ENCODE measurements at places on chromosomes 13 and 19. TPM values are rescaled to one million over a fixed set of nuclear protein-coding genes. Genes with fewer than 3 reads are reported as not detected.

- DNase-seq = no peak
Measured at GRCh38 chr19:45354241-45354842, 13.8 kb downstream of the KLC3 start.

- no peak for DNase-seq
Measured at GRCh38 chr19:10968527-10969135, 7.8 kb downstream of the SMARCA4 start.

GRCh38 chr19:28170066-28170465 is 1042.9 kb downstream of the UQCRFS1 start:
- DNase-seq = no peak

DNA sequence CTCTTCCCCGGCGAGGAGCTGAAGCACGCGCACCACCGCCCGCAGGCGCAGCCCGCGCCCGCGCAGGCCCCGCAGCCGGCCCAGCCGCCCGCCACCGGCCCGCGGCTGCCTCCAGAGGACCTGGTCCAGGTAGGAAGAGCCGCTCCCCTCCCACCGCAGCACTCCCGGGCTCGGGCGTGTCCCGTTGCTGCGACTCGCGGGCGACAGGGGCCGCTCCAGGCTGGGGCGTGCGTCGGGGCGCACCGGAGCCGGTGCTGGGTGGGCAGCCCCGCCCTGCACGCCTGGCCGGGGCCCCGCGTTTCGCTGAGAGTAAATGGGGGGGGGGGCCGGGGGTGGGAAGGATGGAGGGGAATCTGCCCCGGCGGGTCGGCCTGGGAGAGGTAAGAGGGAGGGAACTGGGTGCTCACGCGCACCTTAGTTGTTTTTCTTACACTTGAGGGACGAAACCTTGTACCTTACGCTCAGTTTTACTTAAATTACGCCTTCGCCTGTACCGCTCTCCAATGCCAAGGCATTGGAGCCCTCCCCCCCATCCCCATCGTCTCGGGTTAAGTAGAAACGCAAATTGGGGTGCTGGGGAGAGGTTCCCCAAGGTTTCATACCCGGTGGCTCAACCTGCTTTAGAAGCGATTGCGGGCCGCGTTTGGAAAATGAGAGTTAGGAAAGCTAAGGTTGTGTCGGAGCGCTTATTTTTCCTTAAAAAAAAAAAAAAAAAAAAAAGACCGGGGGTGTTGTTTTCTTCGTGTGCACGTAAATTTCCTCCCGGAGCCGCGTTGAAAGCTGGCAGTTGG is 850 bp downstream of the KLF5 start:
- peak; percentile 50 for DNase-seq

- no peak for DNase-seq
Measured at GRCh38 chr19:3233831-3234230, 9.4 kb downstream of the CELF5 start.

DNA sequence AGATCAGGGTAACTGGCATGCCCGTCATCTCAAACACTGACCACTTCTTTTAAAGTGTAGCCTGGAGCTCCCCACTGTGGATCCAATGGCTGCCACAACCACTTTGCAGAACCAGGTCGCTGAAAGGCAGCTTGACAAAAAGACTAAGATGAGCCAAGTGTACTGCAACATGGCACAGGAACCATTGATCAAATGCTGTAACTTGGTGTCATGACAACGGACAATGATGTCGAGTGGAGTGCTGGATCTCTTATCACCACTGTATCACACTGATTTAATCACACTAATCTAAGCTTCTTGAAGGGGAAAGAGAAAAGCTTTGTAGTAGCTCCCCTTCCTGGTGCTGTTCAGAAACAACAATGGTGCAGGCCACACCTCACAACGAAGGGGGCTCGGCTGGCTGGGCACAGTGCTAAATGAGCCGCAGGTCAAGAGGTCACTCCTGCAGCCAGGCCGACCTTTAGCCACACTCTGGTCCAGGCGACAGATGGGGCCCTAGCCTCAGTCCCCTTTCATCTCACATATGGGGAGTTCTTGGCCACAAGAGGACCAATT is 2.2 kb upstream of the TNFRSF19 start:
- DNase-seq = no peak

- no peak for DNase-seq
Measured at GRCh38 chr19:38727868-38728660, 16.2 kb downstream of the CAPN12 start.

DNA sequence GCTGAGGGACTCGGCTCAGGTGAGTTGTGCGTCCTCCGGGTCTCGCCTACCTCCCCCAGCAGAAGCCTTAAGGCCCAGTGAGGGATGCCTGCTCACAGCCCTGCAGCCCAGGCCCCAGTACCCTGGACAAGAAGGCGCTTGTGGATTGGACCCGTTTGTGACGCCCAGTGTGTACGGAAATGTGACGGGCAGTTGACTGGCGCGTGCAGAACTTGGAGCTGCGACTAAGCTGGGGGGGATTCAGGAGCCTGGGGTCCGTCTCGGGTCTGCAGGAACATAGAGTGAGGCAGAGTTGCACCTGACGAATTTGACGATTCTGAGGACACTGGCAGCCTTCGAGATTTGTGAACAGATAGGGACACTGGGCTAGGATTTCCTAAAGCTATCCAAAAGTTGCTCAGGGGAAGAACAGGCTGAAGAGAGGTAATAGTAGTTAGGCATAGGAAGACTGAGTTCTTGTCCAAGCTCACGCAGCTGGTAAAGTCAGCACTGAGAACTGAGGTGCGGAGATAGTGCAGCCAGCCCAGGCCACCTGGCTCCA is 519 bp downstream of the ZNF551 start:
- DNase-seq = no peak

GRCh38 chr13:41751277-41751676 is 209.6 kb downstream of the VWA8 start:
- DNase-seq = no peak

- DNase-seq = peak; percentile 36
Measured at GRCh38 chr19:13234518-13234917, 84.3 kb downstream of the IER2 start.

- DNase-seq = no peak
Measured at GRCh38 chr13:28271056-28271840, 132.9 kb downstream of the PAN3 start.

DNA sequence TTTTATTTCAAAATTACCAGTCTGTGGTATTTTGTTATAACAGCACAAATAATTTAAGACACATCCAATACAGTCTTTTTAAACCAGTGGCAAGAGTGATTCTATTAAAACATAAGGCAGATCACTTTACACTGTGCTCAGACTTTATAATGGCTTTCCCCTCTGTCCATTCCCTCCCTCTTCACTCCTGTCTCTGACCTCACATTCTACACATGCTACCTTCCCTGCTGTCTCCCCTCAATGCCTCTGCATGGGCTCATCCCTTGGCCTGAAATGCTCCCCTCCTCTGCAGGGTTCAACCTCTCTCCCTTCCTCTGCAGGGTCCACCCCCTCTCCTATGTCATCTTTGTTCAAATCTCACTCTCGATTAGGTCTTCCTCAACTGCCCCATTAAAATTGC is 170.8 kb downstream of the LHFPL6 start:
- DNase-seq = no peak

DNA sequence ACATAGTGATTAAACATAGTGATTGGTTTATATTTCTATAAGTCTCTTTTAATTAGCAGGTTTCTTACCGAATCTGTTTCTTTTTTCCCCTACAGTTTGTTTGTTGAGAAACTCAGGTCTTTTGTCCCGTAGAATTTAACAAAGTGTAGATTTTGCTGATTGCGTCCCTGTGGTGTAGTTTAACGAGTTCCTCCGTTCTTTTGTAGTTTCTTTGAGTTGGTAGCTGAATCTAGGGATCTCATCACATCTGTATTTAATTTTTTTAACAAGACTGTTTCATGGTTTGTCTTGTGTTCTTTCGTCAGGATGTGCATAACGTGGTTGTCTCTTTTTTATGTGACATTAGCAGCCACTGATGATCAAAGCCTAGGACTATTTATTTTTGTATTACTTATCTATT is 111.1 kb downstream of the AKAP11 start:
- DNase-seq = no peak

GRCh38 chr13:32385410-32385809 is 42.5 kb downstream of the N4BP2L1 start:
- no peak for DNase-seq

DNA sequence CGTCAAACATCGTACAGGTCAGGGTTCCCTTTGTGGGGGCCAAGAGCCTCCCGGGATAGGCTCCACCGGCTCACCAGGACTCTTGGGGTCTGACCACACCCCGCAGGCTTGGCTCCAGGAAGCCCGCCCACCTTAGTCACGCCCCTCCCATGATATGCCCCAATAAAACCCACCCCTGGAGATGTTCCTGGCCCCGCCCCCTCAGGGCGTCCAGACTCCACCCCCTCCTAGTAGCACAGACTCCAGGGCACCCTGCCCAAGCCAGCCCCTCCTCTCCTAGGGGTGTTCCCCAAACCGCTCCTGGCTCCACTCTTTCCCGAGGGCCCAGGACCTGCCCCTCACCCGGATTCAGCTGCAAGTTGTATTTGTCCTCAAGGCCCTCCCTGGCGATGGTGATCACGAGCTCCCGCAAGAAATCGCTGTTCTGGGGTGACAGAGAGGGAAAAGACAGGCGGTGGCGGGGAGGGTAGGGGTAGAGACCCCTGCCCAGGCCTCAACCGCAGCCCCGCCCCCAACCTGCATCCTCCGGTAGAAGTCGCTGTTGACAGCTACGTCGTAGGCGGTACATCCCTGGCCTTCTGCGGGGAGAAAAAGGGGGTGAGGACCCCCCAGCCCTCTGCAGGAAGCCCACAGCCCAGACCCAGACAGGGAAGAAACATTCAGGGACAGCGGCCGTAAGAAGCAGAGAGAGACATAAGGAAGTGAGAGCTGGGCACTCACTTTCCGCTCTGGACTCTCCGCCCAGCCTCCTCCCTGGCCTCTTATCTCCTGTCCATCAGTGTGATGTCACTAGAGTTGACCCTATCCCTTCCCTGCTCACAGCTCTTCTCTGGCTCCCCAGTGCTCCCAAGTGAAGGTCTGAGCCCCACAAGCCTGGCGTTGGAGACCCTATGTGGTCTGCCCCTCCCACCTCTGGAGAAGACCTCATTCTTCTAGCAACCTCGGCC is 3.9 kb downstream of the PIH1D1 start:
- no peak for DNase-seq

DNA sequence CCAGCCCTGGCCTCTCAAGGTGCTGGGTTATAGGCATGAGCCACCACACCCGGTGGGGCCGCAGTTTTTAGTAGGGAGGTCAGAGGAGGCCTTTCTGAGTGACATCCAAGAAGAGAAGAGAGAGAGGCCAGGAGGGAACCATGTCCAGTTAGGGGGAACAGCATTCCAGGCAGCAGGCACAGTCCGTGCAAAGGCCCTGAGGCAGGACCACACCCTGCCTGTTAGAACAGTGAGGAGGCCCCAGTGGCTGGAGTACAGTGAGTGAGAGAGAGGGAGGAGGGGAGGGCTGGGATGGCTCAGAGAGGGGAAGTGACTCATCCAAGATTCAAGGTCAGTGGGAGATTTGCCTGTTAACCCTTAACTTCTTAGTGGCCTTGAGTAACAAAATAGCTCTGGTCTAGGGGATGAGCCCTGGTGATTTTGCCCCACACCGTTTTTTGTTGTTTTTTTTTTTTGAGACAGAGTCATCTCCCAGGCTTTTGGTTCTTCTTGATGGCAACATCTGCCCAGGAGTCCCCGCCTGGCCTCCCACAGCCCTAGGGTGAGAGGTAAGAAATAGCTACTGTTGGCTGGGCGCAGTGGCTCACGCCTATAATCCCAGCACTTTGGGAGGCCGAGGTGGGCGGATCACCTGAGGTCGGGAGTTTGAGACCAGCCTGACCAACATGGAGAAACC is 2.7 kb upstream of the PLIN3 start:
- DNase-seq = peak; percentile 93

DNA sequence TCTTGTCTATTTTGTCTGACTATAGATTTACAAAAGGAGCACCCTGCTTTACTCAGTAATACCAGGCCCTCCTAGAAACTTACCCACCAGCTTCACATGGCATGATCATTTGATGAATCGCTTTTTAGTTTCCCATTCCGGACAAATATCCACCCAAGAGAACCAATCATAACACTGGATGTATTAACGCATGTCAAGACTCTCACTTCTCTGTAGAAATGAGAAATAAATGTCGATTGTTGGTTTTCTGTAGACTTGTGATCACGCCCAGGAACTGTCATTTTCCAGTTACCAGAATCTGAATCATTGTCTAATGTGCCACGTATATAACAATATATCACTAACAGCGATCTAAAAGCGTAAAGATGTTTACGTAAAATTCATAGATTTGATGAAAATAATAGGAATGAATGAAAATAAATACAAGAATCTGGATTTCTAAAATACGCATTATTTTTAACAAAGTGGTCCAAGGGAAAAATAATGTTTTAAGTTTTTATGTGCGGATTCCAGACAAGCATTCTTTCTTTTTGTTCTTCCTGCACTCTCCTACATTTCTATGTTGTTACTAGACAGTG is 14.0 kb downstream of the CDX2 start:
- no peak for DNase-seq

DNA sequence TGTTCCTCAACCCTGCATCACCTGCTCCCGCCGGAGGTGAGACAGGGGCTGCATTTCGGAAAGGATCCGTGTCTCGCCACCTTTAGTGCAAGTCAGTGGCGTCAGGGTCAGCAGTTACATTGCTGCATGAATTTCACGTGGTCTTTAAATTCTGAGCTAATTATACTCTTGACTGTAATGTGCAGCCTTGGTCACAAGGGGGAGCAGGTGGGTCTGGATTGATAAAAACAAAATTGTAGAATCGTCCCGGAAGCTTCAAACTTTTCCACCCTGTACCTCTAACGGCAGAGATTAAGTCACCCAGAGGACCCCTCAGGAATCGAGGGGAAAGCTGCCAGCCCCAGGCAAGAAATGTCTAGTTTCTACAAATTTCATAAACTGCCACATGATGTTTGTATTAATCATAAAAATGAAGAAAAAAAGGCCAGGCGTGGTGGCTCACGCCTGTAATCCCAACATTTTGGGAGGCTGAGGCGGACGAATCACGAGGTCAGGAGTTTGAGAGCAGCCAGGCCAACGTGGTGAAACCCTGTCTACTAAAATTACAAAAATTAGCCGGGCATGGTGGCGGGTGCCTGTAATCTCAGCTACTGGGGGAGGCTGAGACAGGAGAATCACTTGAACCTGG is 20.2 kb downstream of the BBC3 start:
- DNase-seq = peak; percentile 78

DNA sequence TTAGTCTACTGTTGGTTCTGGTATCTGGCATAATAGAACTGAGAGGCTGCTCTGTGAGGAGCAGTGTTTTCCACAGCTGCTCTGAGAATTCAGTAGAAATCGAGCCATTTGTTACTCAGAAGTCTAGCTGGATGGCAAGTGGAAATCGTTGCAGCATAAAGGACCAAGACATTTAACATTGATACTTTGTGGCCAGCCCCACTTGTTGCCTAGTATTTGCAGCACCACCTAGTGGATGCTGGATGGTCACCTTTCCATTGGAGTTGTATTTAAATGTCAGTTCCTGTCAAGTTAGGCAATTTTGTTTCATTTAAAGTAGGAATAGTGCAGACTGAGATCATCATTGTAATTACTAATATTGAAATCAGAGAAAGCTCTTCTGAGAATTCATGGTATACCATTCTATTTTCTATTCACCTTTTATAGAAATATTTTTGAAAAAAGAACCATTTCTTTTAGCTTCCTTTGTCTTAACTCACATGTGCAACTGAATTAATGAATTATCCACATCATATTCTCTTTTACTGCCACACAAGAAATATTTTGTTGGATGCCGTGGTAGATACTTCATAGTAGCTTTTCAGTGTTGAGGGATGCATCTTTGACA is 64.6 kb downstream of the PDS5B start:
- peak; percentile 53 for DNase-seq

Gene WDR87
- total RNA-seq = not detected

Gene SSBP4
- total RNA-seq = 108 TPM

Gene CDX2
- total RNA-seq = not detected

Gene ADGRE1
- total RNA-seq = 0.20 TPM

All from HT1080 (cell line).